ENCODE measurements at places on chromosomes 7 and 10.

GRCh38 chr7:110780712-110781111 lies 310.2 kb upstream of the LRRN3 start:
- DNase-seq, result no peak

GRCh38 chr10:117617659-117618058 lies 75.1 kb downstream of the EMX2 start:
- DNase-seq, result no peak

DNA sequence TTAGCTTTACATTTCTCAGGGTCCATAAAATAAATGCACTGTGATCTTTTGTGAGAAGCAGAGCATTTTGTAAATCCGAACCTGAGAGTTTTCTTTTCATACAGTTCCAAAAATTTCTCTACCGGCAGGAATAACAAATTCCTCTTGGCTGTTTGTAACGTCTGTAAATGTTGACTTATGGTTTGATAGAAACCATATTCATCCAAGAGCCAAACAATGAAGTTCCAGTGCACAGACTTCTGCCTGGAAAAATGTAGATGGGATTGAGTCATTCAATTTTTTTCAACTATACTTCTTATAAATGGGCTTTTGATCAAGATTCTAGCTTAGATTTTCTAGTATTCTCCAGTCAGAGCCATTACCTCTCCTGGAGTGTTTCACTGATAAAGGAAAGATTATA lies 530.6 kb downstream of the TFEC start:
- no peak for DNase-seq

- DNase-seq, result no peak
Observed at GRCh38 chr7:42753367-42753766, 158.5 kb downstream of the C7orf25 start.

DNA sequence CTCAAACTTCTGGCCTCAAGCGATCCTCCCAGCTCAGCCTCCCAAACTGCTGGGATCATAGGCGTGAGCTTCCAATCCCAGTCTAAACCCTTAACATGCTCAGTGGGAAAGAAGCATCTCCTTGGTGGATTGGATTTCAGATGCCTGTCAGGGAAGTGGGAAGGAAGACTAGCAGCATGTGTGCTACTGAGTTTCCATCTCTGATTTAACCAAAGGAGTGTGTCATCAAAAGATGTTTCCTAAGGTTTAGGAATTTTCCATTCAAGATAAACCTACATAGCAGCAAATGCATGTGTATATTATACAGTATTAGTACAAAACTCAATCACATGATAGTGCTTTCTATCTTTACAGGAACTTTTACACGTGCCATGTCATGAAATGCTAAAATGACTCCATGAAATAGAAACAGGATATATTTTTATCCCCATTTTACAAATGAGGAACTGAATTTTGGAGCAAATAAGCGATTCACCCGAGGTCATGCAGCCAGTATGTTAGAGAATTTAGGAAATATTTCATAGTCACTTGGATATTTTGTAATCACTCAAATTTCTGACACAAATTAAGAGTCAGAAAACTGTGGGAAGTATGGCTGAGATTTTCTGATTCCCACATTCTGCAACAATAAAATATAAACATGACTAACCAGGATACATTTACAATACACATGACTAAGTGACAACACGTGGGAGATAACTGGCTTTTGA lies 11.4 kb upstream of the TMEM26 start:
- DNase-seq, result peak; percentile 90

- no peak for DNase-seq
Observed at GRCh38 chr10:13741438-13741837, 154.7 kb downstream of the PRPF18 start.

GRCh38 chr10:8088504-8088903 lies 34.0 kb downstream of the GATA3 start:
- peak; percentile 27 for DNase-seq

GRCh38 chr7:34949361-34949760 lies 87.9 kb downstream of the DPY19L1 start:
- DNase-seq, result no peak

- DNase-seq, result no peak
Observed at GRCh38 chr10:118970770-118971169, 58.7 kb upstream of the NANOS1 start.

DNA sequence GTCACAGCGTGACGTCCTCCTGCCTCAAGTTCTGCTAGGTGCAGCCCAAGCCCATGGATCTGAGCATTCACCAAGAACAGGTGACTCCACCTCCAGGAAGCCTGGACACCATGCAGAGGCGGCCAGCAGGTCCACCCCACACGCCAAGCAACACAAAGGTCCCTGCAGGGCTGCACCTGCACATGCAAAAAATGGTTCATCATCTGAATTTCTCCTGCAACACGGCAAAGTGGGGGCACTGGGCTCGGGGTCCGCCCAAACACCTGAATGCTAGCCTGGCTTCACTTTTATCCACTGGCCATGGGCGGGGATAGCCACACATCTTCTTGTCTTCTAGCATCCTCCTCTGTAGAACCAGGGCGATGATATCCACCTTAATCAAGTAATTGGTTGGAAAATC lies 28.9 kb downstream of the CNPY1 start:
- no peak for DNase-seq

- DNase-seq, result no peak
Observed at GRCh38 chr7:140039066-140039465, 23.7 kb downstream of the PARP12 start.

- no peak for DNase-seq
Observed at GRCh38 chr7:16594676-16595075, 50.9 kb downstream of the ANKMY2 start.

DNA sequence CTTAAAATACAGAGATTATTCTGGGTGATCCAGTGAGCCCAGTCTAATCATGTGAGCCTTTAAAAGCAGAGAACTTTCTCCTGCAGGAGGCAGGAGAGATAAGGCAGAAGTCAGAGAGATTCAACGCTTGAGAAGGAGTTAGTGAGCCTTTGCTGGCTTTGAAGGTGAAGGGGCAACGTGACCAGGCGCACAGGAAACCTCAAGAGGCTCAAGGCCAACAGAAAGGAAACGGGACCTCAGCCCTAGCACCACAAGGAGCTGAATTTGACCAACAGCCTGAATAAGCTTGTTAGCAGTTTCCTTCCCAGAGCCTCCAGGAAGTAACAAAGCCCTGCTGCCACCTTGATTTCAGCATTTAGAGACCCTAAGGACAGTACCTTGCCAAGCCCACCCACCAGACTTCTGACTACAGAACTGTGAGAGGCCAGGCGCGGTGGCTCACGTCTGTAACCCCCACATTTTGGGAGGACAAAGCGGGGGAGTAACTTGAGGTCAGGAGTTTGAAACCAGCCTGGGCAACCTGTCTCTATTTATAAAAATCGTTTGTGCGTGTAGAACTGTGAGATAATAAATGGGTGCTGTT lies 87.3 kb upstream of the KAT6B start:
- peak; percentile 7 for DNase-seq

DNA sequence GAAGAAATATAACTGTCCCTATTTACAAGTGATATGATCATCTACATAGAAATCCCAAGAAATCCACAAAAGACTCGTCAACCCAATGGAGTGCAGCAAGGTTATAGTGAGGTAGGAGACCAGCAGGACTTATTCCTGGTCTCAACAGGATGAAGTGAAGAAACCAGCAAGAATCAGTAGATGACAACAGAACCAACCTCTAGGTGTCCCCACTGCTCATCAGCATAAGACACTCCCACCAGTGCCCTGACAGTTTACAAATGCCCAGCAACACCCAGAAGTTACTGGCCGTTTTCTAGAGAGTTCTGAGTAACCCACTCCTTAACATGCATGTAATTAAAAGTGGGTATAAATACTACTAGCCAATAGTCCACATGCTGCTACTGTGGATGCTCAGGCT lies 470.5 kb upstream of the LRRTM3 start:
- no peak for DNase-seq

GRCh38 chr10:9243941-9244411 lies 1189.5 kb downstream of the GATA3 start:
- no peak for DNase-seq

- DNase-seq, result no peak
Observed at GRCh38 chr10:59397961-59398360, 35.6 kb upstream of the FAM13C start.
